ENCODE measurements at places on chromosomes 5 and 9.

DNA sequence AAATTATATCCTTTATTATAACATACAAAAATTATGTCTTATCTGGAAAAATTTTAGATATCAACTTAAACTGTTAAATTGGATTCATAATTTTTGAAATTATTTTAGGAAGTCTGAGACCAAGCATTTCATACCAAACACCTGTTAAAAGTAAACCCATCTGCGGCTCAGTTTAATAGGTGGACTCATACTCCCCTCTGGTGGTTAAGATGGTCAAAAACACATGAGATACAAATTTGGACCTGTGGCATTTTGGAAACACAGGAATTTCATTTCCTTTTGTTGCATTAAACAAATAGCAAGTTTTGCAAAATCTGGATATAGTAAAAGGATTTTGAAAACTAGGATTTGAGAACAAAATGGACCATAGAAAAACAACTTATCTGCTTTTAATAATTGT is 53.7 kb downstream of the RGMB start:
- peak; percentile 15 for DNase-seq

DNA sequence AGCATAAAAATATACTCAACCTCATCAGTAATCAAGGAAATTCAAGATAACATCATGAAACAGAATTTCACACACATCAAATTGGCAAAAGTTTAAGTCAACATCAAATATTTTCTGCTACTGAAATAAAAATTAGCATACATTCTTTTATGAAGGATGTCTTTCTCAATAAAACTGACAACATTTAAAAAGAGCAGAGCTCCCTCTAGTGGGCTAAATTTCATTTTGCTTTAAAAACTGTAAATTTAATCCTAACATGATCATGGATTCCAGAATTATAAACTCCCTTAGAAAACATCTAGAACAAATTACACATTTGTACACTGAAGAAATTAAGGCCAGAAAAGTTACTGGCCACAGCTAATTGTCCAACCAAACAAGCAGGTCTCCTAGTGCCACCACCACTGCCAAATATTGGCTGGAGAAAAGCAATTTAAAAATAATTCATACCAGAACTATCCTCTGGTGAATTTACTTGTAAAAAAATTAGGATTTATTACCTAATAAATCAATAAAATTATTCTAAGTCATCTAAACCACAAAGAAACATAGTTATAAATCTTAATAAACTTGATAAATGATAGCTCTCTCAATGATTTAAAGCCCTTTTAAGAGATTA is 31.2 kb downstream of the DEPDC1B start:
- DNase-seq = peak; percentile 38

GRCh38 chr5:158390577-158390976 is 531.6 kb upstream of the CLINT1 start:
- no peak for DNase-seq

GRCh38 chr5:177973066-177973635 is 22.9 kb downstream of the PROP1 start:
- DNase-seq = no peak

DNA sequence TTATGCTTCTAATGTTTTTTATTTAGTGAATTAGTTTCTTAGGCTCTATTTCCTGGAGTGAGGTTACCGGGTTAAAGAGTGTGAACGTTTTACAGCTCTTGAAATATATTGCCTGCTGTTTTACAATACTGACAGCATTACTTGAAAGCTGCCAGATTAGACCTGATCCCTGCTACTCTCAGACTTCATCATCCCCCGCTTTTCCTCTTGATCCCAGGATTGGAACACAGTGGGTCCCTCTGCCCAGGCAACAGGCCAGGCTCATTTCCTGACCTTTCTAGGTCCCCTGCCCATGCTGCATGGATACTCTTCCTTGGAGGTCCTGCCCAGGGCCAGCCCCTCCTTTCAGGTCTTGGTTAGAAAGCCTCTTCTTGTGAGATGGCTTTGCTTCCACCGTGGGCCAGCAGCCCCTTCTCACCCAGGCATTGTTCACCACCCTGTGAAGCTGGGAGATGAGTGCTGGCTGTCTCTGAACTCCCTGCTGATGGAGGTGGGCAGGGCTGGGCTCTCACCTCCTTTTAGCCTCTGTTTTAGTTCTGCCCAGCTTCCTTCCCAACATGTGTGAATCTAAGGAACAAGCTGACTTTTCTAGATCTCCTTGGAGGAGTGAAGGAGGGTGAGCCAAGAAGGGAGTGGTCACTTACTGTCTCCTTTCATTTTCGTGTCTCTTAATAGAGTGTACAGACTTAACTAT is 15.5 kb upstream of the FAM120AOS start:
- no peak for DNase-seq

DNA sequence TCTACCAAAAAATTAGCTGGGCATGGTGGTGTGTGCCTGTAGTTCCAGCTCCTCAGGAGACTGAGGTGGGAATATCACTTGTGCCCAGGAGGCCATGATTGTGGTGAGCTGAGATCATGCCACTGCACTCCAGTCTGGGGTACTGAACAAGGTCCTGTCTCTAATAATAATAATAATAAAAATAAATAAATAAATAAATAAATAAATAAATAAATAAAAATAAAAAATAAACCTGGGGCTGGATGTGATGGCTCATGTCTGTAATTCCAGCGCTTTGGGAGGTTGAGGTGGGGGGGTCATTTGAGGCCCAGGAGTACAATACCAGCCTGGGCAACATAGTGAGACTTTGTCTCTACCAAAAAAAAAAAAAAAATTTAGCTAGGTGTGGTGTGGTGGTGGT is 113.7 kb downstream of the ARHGEF28 start:
- DNase-seq = no peak

DNA sequence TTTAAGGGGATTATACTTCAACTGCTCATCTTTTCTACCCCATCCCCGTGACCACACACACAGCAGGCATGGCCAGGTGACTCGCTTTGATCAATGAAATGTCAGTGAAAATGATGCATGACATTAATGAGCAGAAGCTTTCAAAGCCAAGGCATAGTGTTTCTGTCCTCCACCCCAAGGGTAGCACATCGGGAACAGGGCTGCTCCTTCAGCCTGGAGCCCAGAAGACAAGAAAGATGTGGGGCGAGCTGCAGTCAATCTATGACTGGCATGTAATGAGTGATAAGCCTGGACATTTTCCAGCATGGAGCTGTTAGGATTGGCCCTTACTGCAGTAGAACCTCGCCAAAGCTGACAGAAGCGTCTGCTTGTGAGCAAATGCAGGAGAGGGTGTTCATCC is 122.6 kb upstream of the IRX2 start:
- no peak for DNase-seq

DNA sequence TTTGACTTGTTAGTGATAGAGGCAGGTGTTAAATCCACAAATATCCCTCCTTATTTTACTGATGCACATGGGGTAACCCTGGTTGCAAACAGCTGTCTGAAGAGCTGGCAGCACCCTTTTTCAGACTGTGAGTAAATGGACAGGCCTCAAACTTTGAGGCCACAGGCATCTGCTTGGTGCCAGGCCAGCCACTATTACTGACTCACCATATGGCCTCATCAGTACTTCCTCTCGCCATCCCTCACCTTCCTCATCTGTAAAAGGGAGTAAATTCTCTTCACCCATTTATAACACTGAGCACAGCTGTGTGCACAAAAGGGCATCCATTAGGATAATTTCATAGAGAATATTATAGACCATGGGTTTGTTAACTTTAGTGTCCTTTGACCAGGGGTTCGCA is 11.9 kb upstream of the TNIP1 start:
- DNase-seq = no peak

DNA sequence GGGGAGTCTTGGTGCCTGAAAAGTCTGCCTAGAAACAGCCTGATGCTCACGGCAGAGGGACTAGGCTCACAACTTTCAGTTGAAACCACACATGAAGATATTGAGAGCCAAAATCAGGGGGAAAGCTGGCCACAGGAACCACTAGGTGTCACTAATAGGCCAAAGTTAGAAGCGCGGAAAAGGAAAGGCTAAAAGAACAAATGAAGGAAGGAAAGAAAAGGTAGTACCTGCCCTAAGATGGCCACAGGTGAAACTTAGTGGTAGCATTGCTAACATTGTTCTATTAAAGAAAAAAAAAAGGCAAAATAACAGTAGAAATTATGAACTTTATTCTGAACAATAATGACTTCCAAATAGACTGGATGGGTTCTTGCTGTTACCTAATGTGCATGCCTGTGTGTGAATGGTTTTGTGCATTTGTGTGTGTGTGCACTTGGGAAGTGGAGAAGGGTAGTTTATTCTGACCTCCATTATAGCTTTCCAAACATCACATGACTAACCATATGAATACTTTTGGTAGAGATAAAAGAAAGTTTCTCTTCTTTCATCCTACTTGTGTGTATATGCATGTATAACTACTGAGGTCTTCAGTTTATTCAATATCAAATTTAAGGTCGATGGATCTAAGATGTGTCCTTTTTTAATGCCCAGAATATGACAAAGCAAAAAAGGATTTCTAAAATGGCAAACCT is 2.1 kb upstream of the RFESD start:
- DNase-seq = peak; percentile 77

DNA sequence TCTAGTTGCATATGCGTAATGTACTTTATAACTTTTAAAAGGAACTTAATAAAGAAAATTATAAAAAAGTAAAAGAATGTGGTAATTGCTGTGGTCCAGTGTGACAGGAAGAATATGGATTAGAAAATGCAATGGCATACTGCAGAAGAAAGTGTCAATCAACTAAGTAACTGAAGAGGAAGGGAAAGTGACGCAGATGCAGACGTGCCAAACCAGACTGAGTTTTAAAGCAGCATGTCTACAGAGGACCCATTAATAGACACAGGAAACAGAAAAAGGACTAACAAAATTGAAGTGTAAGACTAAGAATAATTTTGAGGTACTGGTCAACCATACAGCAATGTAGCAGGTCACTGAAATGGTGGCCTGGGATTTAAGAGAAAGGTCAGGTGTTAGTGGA is 73.3 kb downstream of the DPYSL3 start:
- no peak for DNase-seq

DNA sequence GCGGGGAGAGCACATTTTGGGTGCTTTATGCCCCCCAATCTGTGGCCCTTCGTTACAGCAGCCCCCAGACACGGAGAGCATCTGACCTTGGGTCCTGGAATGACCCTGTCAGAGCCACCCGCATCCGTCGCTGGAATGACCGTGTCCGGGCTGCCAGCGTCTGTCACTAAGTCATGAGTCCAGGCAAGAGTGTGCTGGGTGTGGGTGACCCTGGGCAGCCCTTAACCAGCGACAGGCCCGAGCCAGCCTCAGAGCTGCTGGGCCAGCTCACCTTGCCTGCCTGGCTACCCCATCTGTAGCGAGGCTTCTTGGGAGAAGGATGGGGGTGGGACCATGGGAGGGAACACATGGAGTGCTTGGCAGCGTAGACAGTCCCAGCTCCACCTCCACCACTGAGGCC is 46.8 kb upstream of the NOTCH1 start:
- DNase-seq = no peak

DNA sequence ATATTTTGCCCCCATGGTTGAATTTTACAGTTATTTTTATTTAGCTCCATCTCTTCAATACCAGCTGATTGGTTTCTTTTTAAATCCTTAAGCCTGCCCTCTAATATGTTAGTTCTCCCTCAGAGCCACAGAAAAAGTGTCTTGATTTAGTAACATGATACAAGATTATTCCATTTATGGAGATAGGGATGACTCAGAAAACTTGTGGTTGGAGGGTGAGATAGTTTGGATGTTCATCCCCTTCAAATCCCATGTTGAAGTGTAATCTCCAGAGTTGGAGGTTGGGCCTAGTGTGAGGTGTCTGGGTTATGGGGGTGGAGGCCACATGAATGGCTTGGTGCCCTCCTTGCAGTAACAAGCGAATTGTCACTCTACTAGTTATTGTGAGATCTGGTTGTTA is 115.7 kb downstream of the FBXO38 start:
- no peak for DNase-seq

- no peak for DNase-seq
Measured at GRCh38 chr5:32503261-32503660, 58.7 kb upstream of the ZFR start.

DNA sequence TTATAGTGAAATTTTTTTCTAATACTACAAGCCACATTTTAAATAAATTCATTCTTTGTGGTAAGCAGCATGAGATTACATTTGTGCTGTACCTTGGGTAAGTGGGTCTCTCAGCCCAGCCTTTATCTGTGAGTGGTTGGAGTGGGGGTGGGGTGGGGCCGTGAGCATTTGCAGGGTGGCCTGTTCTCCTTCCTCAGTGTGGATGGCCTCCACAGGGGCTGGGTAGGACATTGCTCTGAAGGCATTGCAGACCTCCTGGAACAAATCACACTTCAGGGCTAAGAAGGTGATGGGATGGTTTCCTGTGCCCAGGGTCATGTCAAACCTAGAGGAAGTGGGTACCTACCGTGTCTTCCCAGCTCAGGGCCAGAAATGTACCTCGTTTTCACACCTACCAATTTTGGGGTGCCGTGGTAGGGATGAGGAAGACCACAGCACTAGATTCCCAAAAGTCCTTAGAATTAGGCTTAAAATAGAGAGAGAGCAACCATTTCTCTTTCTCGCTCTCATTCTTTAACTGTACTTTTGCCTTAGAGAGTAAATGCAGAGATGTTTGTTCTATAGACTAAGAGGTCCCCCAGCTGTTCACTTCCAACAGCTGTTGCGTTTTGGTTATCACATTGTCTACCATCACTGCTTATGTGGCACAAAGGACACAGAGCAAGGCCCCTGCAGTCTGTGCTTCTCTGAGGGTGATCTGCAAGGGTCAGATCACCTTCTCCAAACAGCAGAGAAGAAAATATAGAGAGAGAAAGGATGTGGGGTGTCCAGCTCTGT is 83.4 kb upstream of the CTSL start:
- no peak for DNase-seq

- DNase-seq = no peak
Measured at GRCh38 chr9:27165068-27165467, 56.0 kb downstream of the TEK start.

DNA sequence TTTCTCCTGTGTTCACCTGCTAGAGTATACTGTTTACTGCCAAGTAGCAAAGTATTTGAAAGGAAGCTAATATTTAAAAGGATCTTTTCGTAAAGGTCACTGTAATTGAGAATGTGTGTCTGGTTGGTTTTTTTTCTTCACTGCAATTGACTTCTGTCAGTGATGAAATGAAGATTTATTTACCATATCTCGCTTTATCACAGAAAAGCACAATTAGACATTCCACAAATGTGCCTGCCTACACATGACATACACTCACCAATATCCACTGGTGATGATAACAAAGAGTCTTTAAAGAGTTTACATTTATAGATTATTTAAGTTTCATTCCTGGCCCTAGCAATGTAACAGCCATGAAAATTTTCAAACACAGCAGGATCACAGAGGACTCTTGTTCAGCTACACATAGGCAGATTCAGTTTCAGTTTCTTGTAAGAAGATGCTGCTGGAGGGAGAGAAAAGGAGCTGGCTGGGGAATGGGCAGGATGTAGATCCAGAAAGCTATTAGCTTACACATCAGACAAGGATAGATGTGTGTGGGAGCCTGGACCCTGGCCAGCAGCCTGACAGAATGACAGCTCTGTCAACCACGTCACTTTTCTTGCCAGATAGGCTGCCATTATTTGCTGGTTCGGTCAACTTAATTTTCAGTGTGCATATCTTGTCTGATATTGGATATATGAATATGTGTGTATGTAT is 104.0 kb downstream of the GDNF start:
- DNase-seq = peak; percentile 56

GRCh38 chr5:157708866-157709265 is 22.4 kb upstream of the THG1L start:
- no peak for DNase-seq
